Naive thymus-derived CD8-positive, alpha-beta T cell (primary cell): ENCODE measurements at places on chromosomes 6 and 20.
A peak's percentile ranks its signal among the peaks of the same experiment; 100 is the strongest.

GRCh38 chr20:53081916-53082863 is 110.0 kb downstream of the TSHZ2 start:
- DNase-seq, result no peak

DNA sequence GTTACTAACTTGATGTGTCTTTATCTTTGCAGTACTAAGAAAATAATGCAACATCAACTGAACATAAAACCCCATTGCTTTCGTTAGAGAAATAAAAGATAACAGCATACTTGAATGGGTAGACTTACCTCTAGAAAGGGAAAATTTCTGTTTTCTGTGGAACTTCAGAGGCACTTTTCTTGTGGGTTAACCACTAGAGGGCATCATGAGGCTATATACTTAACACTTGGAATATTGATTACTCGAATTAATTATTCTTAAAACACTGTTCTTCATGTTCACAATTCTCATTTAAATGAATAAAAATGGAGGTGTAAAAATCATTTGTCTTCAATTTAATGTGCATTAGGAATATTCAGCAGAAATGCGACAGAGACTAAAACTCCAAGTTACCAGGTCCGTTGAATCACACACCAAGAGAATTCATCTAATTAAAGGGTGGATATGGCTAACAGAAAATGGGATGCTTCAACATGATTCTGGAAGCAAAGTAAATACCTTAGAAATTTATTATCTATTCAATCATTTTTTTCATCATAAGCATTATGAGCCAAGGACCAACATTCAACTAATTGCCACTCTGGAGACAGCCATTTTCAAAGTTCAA is 330.8 kb upstream of the PREP start:
- DNase-seq, result peak; percentile 38

DNA sequence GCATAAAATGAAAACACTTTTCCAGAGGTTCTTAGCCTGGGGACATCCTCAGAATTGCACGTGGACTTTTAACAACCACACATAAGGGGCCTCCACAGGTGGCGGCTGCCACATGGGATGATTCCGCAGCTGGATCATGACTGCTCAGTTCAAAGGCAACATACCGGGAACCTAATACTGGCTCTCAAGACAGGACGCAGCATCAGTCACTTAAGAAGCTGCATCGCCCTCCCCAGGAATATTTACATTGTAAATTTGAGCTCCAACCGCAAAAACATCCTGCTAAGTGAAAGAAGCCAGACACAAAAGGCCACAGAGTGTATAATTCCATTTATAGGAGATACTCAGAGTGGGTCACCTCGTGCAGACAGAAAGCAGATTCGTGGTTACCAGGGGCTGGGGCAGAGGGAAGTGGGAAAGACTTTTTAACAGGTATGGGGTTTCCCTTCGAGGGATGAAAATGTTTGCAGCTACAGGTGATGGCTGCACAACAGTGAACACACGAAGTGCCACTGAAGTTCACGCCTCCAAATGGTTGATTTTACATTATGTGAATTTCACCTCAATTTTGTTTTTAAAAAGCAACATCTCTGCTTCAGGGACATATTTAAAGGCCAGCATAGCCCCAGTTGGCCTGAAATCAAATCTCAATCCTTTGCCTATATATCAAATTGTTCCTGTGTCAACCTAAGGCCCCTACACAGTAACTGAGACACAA is 141.5 kb downstream of the BMP7 start:
- no peak for DNase-seq

DNA sequence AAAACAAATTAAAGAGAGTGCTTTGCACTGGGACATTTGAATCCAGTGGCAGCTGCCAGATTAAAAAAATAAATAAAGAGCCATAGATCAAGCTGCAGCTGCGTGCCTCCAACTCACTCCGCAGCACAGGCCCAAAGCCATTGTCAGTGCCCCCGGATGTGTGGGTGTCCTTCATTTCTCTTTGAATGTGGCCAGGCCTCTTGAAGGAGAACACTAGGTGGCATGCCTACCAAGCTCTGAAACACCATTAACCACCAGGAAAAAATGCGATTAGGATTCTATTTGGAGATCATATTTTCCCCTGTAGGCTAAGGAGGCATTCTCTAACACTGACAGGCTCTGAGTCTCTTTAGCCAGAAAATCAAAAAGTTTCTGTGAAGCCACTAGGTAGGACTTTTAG is 549.8 kb downstream of the PRKN start:
- no peak for DNase-seq

GRCh38 chr6:138528956-138529355 is 29.7 kb upstream of the NHSL1 start:
- DNase-seq, result no peak

GRCh38 chr6:88238065-88238464 is 71.9 kb upstream of the CNR1 start:
- peak; percentile 3 for DNase-seq

DNA sequence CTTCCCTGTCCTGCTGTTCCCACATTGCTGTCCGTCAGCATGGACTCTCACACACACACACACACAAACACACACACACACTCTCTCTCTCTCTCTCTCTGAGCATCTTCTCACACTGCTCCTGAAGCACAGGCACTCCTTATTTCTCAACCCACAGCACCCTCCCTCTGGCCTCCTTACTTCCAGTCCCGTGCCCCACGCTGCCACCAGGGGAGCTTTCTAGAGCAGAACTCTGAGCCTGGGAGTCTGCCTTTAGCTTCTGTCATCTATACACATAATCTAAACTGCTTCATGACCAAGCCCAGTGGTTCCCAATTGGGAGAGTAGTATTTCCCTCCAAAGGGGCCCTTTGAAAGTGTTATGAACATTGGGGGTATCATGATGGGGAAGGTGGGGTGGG is 29.1 kb downstream of the HECA start:
- DNase-seq, result no peak

GRCh38 chr6:125164696-125165095 is 11.1 kb downstream of the TPD52L1 start:
- no peak for DNase-seq

DNA sequence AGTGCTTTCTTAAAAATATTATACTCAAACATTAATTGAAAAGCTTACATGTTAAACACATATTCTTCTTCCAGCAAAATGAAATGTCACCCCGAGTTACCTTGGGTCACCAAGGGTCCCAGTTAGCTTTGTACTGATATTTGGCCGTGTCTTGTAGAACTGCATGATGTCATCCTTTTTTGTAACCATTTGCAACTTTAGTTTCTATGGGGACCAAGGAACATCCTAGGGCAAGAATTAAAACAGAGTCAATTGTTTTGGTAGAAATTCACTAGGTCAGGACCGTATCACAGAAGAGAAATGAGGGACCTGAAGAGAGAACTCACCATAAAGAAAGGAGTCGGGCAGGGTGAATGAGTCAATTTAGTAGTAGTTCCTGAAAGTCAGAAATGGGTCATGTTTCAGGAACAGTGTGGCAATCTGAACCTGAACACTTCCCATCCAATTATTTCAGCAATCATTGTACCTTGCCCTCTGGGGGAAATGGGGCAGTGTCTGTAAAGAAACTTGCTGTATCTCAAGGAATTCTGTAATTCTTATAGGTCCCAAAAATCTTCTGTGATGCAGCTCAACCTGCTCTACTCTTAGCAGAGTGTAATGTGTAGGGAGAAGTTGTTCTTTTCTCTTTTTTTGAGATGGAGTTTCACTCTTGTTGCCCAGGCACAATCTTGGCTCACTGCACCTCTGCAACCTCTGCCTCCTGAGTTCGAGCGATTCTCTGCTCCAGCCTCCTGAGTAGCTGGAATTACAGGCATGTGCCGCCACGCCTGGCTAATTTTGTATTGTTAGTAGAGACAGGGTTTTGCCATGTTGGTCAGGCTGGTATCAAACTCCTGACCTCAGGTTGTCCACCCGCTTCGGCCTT is 5.3 kb upstream of the AKAP7 start:
- no peak for DNase-seq

- DNase-seq, result no peak
Observed at GRCh38 chr20:36709126-36709525, 36.8 kb downstream of the NDRG3 start.

GRCh38 chr6:40551966-40552505 is 35.1 kb downstream of the LRFN2 start:
- no peak for DNase-seq

DNA sequence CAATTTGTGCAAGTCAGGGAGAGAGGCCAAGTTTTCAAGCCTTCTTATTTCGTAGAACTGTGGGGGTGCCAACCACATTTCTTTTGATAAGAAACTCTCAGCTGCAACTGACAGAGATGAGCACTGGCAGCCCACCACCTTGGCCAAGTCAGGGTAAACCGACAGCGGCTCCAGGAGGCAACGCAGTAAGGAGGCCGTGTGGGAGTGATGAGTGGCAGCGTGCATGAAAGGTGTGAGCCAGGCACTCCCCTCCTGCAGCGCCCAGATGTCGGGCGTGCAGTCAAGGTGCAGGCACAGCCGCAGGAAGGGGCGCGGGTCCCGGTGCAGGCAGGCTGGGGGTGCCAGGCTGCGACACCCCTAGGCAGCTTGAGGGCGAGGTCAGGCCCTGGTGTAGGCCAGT is 49.2 kb upstream of the HDAC2 start:
- no peak for DNase-seq

DNA sequence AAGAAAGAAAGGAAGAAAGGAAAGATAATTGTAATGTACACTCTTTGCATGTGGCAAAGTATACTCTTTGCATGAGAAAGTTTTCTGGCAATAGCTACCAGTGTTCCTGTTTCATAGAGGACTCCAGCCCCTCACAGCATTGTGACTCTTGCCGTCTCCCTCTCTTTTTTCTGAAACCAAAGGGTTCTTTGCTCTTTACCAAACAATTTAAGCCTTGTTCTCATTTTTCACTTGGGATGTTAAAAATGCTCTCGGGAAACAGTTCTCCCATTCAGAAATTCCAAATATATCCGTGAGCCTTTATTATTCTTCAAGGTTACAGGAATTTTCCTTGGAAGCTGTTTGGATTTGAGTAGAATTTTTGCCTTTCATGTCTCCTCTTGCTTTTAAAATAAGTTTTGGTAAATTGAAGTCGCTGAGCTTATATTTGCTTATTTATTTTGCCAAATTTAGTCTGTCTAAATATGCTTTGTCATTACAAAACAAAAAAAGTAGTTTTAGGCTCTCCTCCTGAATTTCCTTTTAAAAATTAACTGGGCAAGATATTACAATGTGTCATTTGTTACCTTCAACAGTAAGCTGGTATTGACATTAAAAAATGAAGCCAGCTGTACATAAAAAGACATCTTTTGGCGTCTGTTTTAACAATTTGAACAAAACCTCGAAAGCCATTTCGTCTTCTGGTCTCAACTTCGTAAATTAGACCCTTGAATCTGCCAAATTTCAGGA is 103.8 kb upstream of the ARMC2 start:
- DNase-seq, result no peak

DNA sequence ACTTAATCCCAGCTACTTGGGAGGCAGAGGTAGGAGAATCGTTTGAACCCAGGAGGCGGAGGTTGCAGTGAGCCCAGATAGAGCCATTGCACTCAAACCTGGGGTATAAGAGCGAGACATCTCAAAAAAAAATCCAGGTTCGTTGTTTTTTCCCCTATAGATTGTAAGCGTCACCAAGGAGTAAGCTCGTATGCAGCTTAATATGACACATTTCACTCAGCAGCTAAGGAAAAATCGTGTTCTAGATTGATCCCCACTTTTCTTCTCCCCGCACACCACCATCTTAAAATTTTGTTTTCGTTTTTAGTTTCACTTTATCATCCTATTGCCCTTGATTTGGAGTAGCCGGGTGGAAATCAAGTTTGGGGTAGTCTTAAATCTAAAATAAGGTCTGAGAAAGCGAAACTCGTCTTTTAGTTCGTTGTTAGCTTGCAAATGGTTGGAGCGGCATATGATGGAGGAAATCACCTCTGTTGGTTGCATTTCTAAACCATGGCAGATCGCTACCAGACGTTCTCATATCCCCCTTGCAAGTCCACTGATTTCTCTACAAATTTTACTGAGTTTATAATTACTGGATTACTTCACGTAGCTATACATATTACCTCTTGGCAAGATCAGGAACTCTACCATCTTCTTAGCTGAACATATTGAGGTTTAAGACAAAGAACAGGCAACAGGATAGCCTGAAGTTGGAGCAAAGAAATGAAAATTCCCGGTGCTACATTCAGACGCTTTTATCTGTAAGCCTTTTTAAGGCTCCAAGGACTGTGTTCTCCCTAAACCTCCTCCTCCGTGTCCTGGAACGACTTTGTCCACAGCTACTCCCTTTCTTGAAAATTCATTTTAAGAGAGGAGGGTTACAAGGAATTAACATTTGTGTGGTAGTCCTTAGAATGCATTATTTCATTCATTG is 91.1 kb upstream of the BTN3A2 start:
- DNase-seq, result peak; percentile 36

- no peak for DNase-seq
Observed at GRCh38 chr6:159307246-159307790, 138.1 kb downstream of the FNDC1 start.

GRCh38 chr20:43863330-43863729 is 51.3 kb upstream of the TOX2 start:
- no peak for DNase-seq

- no peak for DNase-seq
Observed at GRCh38 chr6:37083243-37084138, 78.0 kb downstream of the FGD2 start.

DNA sequence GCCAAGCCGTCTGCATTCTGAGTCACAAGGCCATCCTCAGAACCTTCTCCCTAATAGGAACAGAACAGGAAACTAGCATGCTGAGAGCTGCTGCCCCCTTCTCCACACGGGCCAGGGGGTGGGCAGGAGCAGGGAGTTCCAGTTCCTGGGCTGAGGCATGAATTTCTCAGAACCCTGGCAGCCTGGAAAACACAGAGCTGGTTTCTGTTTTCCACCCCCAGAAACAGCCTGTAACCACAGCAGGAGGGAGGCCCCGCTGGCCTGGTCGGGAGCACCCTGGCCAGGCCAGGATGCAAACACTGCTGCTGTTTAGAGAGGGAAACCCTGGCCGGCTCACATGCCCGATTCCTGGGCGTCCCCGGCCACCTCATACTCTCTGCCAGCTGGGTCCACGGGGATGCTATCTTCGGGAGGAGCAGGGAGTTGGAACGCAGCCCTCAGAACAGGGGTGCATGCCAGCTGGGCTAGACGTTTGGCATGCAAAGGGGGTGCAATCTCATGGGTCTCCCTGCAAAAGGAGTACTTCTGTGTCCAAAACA is 130.1 kb downstream of the NFATC2 start:
- no peak for DNase-seq

DNA sequence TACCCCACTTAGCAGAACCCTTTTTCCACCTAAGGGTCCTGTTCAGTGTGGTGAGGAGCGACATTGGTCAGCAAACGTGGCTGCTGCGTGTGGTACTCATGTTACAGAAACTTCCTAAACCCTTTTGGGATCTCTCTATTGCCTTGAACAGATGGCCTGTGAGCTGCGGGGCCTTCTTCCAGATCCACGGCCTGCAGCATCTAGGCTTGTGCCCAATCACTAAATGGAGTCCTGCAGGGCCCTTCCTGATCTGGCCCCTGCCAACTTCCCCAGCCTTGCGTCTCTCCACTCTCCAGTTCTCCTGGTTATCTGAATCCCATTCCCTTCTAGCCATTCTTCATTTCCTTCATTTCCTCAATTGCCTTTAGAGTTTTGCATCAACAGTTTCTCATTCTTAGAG is 85.6 kb downstream of the PDE7B start:
- no peak for DNase-seq

GRCh38 chr6:158894193-158894592 is 75.0 kb upstream of the EZR start:
- DNase-seq, result no peak

- no peak for DNase-seq
Observed at GRCh38 chr6:79384845-79385244, 150.4 kb upstream of the HMGN3 start.
